Left ventricle myocardium superior (tissue), 1 donor: ENCODE measurements at places on chromosomes 13 and 19. TPM values are rescaled to one million over a fixed set of nuclear protein-coding genes. Genes with fewer than 3 reads are reported as not detected.

Gene PRR19
- not detected for total RNA-seq

Gene ARRDC5
- not detected for total RNA-seq

Gene COL5A3
- 9.6 TPM for total RNA-seq

Gene C19orf67
- total RNA-seq, result not detected

Gene CPT1C
- 3.1 TPM for total RNA-seq

Gene NALCN
- 7.9 TPM for total RNA-seq

Gene URAD
- total RNA-seq, result not detected

Gene REEP6
- 0.72 TPM for total RNA-seq

Gene CASP14
- total RNA-seq, result not detected

Gene VSTM1
- not detected for total RNA-seq

Gene POU2F2
- total RNA-seq, result 1.8 TPM

Gene ADGRE3
- total RNA-seq, result not detected

Gene ZNF154
- 3.5 TPM for total RNA-seq

Gene CALR3
- total RNA-seq, result not detected

Gene KLK11
- total RNA-seq, result 0.62 TPM

DNA sequence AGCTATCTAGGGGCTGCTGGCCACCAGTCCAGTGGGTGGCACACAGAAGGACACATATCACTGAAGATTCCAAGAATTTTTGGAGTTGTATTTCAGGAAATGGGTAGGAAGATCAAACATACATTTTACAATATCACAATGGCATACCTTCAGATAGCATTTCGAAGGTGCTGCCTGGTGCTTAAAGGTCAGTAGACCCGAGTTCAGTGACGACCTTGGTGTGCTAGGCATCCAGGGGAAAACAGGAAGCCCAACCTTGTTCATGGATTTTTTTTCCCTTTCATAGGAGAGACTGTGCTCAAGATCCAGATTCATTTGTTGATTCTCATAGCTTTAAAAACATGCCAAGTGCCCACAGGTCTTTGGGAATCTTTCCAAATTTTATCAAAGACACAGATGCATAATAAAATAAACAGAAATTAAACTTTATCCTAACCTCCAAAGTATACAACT lies 51.0 kb upstream of the RCBTB2 start:
- no peak for DNase-seq

DNA sequence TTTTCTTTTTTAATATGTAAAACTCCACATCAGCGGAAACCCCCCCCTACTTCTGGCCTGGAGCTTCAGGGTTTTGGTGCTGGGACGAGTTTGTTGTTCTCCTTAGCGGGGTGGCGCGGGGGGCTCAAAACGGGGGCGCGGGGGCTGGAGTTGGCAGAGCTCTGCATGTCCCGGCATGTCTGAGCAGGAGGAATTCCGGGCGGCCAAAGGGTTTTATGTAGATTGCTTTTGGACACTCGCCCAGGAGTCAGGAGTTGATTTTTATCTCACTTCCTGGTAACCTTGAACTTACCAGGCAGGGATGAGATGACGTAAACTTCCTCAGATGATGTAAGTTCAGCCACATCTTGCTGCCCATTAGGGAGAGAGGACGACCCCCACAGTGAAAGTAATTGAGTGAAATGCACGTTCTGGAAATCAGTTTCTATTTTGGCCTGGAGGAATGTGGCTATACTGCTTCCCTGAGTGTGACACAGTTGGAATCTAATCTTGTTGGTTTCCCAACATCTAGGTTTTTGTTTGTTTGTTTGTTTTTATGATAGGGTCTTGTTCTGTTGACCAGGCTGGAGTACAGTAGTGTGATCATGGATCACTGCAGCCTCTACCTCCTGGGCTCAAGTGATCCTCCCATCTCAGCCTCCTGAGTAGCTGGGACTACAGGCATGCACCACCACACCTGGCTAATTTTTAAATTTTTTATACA lies 21.0 kb upstream of the GDF15 start:
- peak; percentile 51 for DNase-seq

DNA sequence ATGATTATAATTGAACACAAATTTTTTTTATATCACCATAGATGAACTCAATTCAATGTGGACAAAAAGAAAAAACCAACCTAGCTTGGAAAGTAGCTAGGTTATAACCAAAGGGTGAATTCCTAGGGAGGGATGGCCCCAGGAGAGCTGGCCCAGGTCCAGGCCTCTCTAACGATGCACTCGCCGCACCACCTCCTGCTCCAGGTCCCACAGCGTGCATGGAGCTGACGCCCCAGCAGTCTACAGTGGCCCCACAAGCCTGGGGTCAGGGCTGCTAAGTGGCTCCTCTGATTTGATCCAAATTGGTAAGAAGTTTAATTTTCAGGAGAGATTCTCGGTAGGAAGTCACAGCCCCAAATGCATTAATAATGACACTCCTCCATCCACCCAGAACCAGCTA lies 48.8 kb downstream of the TSHZ3 start:
- DNase-seq, result no peak

- DNase-seq, result no peak
Observed at GRCh38 chr13:48738311-48738710, 84.6 kb downstream of the CYSLTR2 start.

DNA sequence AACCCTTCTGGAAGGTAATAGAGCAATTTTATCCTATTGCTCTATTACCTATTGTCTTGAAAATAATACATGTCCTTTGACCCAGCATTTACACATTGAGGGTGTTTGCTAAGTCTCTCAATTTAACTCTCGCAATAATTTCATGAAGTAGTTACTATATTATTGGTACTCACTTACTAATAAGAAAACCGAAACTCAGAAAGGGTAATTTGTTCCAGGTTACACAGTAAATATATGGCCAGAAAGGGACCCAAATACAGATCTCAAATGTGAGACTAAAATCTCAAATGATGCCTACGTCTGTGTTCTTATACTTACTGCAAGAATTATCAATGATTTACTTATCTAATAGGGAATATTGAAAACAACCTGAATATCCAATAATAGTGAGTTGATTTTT lies 29.7 kb upstream of the FAM216B start:
- DNase-seq, result no peak

GRCh38 chr19:55176076-55176475 lies 4.0 kb downstream of the SYT5 start:
- no peak for DNase-seq

GRCh38 chr19:1068009-1069001 lies 1.3 kb downstream of the ARHGAP45 start:
- DNase-seq, result peak; percentile 71

DNA sequence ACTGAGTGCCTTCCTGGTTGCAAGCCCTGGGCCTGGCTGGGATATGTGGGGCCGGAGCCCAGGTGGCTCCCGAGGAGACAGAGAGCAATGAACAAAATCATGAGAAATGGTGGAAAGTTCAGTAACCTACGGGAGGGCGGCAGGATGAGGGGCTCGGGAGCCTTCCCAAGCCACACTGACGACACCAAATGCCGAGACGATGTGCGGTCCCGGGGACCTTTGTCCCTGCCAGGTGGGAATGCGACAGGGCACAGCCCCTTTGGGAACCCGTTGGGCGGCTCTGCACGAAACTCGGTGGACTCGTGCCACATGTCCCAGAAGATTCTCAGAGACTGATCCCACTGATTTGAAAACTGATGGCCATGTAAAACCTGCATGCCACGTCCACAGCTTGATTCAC lies 11.7 kb upstream of the ZNF14 start:
- DNase-seq, result no peak

DNA sequence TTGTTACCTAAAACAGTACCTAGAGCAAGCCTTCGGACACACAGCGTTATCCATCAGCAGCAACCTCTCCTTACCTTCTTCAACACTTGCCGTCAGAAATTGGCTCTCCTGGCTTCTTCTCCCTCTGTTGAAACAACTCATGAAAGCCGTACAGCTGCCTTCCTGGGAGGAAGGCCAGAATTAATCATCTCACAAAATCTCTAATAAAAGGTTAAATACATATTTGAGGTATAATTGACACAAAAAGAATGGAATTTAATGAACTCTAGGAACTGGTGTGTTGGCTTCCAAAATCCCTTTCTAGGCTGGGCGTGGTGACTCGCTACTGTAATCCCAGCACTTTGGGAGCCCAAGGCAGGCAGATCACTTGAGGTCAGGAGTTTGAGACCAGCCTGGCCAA lies 37.3 kb upstream of the GTF2F2 start:
- DNase-seq, result no peak

- no peak for DNase-seq
Observed at GRCh38 chr13:113170511-113170910, 12.1 kb downstream of the PROZ start.

DNA sequence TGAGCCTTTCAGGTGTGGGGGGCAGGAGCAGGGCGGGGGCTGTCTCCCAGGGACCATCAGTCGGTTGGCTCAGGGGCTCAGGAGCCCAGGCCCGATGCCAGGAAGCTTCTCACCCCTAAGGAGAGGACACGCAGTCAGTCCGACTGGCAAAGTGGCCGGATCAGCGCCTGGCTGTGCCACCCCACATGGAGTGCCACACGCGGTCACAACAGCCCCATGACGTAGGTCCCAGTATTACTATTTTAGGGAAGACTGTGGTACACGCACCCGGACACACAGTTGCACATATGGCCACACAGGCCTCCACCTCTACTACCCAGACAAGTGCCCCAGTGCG lies 29.3 kb upstream of the GRTP1 start:
- no peak for DNase-seq

- no peak for DNase-seq
Observed at GRCh38 chr19:1447504-1447903, 2.4 kb upstream of the APC2 start.

DNA sequence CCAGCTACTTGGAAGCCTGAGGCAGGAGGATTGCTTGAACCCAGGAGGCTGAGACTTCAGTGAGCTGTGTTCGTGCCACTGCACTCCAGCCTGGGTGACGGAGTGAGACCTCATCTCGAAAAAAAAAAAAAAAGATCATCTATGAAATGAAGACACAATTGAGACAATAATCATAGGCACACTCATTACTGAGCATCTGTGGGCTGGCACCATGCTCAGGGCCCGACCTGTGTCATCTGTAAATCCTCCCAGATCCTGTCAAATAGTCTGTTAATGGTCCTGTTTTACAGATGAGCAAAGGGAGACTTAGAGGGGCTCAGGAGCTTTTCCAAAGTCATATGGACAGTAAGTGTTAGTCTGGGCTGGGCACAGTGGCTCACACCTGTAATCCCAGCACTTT lies 4.1 kb upstream of the NANOS2 start:
- no peak for DNase-seq

DNA sequence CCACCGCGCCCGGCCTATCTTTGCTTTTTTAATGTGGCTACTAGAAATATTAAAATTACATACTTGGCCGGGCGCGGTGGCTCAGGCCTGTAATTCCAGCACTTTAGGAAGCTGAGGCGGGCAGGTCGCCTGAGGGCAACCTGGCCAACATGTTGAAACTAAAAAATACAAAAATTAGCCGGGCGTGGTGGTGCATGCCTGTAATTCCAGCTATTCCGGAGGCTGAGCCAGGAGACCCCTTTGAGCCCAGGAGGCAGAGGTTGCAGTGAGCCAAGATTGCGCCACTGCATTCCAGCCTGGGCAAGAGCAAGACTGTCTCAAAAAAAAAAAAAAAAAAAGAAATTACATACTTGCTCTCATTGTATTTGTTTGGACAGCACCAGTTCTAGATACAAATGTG lies 34.8 kb upstream of the DPRX start:
- DNase-seq, result no peak

GRCh38 chr13:108663710-108664109 lies 34.3 kb downstream of the MYO16 start:
- DNase-seq, result no peak

DNA sequence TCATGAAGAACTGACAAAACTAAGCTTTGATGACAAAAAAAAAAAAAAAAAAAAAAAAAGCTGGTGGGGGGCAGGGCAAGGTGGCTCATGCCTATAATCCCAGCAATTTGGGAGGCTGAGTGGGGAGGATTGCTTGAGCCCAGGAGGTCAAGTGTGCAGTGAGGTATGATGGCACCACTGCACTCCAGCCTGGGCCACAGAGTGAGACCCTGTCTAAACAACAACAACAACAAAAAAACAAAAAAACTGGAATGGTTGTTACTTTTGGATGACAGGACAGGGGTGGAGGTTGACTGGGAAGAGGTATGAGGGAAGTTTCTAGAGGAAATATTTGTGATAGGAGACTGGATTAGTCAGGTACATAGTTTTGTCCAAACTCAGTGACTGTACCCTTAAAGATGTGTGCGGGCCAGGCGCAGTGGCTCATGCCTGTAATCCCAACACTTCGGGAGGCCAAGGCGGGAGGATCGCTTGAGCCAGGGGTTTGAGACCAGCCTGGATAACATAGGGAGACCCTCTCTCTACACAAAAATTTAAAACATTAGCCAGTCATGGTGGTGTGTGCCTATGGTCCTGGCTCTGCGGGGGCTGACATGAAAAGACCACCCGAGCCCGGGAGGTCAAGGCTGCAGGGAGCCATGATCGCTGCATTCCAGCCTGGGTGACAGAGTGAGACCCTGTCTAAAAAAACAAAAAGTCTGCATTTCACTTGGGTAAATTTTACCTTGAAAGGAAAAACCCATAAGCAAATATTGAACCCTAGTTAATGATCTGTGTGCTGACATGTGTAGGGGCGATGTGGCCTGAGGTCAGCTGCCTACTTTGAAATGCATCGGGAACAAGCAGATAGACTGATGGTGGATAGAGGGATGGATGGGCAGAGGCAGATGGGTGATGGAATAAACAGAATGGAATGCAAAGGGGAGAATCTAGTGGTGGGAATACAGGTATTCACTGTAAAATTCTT lies 37.0 kb downstream of the CERS4 start:
- no peak for DNase-seq

- DNase-seq, result no peak
Observed at GRCh38 chr19:55325172-55325571, at the start of gene TMEM150B. Gene TMEM150B, minus strand, starts transcription at chr19:55325341. Its CDS starts 4,305 bp downstream, at chr19:55321036.

- no peak for DNase-seq
Observed at GRCh38 chr13:32878163-32878562, 138.1 kb upstream of the KL start.

- DNase-seq, result no peak
Observed at GRCh38 chr13:80873589-80873988, 532.7 kb upstream of the SPRY2 start.
